ENCODE measurements at places on chromosomes 16 and 17. TPM values are rescaled to one million over a fixed set of nuclear protein-coding genes. Genes with fewer than 3 reads are reported as not detected.

- no peak for DNase-seq
Observed at GRCh38 chr17:79476074-79476652, 134.7 kb downstream of the RBFOX3 start.

DNA sequence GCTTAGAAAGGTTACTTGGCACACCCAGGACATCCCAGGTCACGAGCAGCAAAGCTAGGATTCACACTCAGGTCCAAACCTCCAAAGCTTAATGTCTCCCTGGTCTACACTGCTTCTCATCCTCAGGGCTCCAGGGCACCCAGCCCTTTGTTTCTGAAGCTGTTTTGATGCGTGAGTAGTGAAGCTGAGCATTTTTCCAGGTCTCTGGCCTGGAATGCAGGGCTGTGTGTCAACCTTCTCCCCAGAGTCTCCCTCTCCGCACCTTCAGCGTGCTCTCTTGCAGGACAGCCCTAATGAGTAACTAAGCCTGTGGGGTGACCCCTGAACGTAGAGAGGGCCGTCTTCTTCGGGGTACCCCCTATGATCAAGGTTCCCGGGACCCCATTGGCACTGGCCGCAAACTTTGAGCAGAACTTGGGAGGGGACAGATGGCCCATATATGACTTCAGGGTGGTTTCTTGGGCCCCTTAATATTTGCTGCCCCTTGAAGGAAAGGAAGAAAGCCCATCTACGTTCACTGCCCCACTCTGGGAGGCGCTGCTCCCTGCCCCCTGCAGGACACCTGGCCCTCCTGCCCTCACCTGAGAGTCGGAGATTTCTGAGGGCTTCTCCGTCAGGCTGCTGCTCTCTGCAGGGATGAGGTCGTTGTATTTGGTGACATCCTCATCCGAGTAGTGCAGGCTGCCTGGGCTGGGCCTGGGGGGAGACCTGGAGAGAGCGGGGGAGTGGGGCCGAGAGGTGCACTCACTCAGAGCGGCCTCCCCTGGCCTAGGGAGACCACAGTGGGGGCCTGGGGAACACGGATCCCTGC, 36.4 kb upstream of the CDC42EP4 start:
- no peak for DNase-seq

- DNase-seq: no peak
Observed at GRCh38 chr16:5510819-5511370, 413.3 kb upstream of the EEF2KMT start.

- peak; percentile 68 for DNase-seq
Observed at GRCh38 chr16:2090777-2091546, 43.2 kb downstream of the TSC2 start.

DNA sequence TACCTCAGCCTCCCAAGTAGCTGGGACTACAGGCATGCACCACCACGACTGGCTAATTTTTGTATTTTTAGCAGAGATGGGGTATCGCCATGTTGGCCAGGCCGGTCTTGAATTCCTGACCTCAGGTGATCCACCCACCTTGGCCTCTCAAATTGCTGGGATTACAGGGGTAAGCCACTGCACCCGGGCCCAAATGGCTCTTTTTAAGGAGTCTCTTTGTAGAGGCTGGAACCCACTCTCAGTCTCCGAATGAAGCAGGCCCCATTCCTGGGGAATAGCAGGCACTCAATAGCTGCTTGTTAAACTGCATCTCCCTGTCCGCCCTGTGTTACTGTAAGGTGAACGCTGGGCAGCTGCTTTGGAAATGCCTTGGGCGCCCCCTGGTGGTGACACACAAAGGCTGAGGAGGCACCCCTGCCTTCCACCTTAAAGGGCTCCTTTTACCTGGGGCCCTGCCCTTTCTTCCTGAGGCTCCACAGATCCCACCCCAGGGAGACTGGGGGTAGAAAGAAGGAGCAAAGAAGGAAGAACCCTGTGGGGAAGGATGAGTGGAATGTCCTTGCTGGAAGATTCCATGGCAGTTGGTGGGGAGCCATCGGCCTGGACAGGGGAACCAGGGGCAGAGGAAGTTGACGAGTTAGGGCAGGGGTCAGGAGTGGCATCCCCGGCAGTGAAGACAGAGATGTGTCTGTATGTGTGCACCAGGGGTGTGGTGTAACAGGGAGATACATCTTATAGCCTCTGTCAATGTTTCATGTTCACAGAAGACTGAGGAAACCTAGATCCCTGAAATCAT, 6.1 kb upstream of the SP2 start:
- peak; percentile 78 for DNase-seq

GRCh38 chr16:27246439-27246838, 22.1 kb downstream of the NSMCE1 start:
- DNase-seq: no peak

DNA sequence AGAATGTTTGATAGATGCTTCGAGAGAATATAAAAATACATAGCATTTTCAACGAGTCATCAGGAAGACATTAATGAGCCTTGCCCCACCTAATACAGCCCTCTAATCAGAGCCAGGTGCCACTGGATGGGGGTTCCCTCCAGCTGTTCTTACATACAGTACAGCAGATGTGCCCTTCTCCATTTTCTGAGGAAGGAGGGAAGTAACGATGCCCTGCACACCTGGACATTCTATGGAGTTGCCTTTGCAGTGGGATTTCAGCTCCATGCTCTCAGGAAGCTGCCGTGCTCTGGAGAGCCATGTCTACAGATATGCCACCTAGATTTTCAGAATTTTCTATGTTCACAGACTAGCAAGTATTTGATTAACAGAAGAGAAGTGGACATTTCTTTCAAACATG, 36.3 kb downstream of the CDRT15 start:
- no peak for DNase-seq

GRCh38 chr16:85829171-85829719, 29.8 kb downstream of the COX4I1 start:
- DNase-seq: no peak

DNA sequence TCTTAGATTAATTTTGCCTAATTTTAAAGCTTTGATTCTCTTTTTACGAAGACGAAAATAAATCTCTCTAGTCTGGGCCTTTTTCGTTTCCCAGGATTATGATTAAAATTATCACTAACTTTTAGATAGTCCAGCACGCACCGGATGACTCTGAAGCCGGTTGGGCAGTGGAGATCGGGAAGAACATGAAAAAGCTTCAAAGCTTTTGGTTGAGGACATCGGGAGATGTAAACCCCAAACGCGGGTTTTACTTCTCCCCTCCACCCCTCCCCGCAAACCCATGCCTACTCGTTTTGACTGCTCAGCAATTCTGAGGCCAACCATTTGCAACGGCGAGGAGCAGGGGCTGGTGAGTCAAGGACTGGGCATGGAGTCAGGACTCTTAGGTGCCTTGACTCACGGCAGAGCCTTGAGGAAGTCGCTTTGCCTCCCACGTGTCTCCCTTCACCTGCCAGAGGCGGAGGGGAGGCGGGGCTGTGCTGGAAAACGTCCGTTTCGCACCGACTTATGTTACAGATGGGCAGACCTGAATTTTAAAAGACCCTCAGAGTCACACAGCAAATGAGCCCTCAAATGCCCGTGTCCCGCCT, 989 bp upstream of the DUSP14 start:
- DNase-seq: peak; percentile 52

- DNase-seq: peak; percentile 49
Observed at GRCh38 chr17:17663160-17664063, 17.8 kb upstream of the RAI1 start.

DNA sequence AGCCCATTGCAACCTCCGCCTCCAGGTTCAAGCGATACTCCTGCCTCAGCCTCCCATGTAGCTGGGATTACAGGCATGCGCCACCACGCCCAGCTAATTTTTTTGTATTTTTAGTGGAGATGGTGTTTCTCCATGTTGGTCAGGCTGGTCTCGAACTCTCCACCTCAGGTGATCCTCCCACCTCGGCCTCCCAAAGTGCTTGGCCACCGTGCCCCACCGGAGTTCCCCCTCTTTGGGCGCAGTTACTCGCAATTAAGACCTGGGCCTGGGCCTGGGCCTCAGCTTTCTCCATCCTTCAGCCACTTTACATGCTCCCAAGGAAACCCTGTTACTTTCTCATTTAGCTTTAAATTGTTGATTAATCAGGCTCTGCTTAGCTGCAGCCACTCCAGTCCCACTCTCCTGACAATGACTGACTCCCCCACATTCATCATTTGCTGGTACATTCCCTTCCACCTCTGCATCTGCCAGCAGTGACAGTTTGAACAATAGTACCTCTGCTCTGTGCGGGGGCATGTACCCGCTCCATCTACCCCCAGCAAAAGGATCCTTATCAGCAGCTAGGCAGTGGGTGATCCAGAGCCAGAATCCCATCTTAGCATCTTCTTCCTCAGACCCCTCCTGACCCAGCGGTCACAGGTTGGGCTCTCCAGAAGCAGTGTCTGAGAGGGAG, 47.2 kb upstream of the SLC47A1 start:
- no peak for DNase-seq

DNA sequence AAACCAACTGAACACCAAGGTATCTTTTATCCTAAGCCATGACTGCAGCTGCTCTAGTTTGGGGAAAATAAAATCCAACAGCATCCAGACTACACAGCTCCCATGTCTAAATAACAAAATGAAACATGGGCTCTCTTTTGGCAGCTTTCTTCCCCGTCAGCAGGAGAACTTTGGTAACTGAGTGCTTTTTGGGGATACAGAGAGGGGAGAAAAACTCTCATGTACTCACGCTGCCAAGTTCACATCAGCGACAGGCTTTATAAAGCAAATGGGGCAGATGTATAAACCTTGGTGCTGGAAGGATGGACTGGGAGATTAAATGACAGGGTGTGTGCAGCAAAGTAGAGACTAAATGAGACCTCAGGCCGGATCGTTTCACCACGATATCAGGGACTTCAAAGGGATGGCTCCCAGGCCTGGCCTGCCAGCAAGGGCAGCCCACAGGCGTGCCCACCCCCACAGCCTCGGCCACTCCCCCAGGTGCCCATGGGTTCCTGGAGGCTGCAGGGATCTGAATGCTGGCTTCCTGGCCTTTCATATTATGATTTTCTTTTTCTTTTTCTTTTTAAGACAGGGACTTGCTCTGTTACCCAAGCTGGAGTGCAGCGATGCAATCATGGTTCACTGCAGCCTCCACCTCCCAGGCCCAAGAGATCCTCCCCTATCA, 174.6 kb downstream of the ZNF423 start:
- no peak for DNase-seq

GRCh38 chr17:9868552-9868951, 36.5 kb downstream of the RCVRN start:
- no peak for DNase-seq

DNA sequence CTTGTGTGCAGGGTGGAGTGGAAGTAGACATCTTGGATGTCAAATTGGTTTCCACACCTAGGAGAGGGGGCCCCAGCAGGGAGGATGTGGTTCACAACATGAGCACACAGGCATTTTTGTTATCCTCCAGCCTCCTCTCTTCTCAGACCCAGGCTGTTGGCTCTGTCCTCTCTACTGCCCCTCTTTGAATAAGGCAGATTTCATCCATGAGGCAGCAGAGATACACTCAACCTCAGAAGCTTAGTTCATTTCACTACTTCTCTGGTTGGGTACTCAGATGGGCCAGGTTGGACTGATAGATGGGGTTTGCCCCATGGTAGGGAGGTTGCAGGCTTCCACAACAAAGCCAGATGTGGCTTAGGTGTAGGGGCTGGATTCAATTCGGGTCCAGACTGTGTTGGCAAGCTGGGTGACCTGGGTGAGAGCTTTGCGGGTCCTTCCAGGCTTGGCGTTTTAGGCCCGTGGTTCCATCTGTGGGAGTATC, 22.2 kb upstream of the NFATC3 start:
- no peak for DNase-seq

GRCh38 chr17:82371333-82372248, at the start of gene UTS2R:
Gene UTS2R, plus strand, starts transcription at chr17:82371765. Its CDS starts 2,560 bp downstream, at chr17:82374325.
- DNase-seq: no peak

DNA sequence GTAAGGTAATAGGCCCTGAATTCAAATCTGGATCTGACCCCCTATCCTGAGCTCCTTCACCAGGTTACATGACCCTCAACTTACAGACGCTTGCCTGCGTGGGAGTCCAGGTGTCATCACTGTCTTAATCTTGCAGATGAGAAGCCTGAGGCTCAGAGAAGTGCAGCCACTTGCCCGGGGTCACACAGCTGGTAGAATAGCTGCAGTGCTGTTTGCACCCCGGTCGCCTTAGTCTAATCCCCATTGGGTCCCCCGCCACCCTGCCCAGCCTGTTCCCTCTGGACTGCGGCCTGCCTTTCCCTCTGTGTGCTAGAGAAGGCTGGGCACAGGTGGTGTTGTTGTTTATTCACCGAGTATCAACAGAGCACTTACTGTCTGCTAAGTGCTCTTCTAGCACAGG, 107.0 kb downstream of the SDR42E1 start:
- DNase-seq: no peak

Gene CCDC182
- not detected for polyA plus RNA-seq

Gene HID1
- polyA plus RNA-seq: 64.6 TPM

Gene FASN
- 22.6 TPM for polyA plus RNA-seq

Gene PRAC2
- polyA plus RNA-seq: not detected

Gene PIRT
- 0.08 TPM for polyA plus RNA-seq

Gene KRT222
- polyA plus RNA-seq: 0.36 TPM

Gene SLC35G6
- polyA plus RNA-seq: 0.35 TPM

Gene G6PC1
- polyA plus RNA-seq: 0.04 TPM

Gene ESRP2
- polyA plus RNA-seq: 64.9 TPM

Gene PITPNC1
- polyA plus RNA-seq: 9.1 TPM
